ENCODE measurements at places on chromosomes 11 and 22.

DNA sequence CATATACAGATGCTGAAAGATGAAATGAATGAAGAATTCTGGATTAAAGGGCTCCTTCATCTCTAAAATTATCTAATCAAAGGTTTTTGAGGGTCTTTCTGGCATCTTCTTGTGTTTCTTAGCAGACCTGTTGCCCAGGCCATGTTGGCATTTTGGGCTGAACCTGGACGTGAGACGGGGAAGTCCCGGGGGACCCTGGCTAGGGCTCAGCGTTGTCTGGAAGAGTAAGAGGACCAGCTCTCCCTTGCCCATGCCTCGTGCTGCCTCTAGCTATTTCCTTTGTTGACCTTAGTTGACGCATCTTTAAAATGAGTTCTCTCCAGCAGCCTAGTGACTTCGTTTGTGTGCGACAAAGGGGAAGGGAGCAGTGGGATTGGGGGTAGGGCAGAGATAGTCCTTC is 152.2 kb downstream of the ST3GAL4 start:
- no peak for DNase-seq

DNA sequence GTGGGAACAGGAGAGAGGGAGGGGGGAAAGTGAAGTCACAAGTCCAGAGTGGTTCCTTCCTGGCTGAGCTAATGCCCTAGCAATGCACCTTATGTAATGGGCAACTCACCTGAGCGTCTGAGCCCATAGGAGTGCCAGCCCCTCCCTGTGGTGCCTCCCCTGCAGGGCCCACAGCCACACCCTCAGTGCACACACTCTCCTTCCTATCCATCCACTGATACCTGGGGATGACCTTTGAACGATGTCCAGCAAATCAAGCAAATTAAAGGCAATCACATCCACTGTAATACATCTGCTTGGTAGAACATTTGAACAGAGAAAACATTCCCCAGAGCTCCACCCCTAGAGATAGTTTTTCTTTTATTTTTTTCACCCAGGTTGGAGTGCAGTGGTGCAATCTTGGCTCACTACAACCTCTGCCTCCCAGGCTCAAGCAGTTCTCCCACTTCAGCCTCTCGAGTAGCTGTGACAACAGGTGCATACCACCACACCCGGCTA is 19.6 kb upstream of the MICAL2 start:
- no peak for DNase-seq

DNA sequence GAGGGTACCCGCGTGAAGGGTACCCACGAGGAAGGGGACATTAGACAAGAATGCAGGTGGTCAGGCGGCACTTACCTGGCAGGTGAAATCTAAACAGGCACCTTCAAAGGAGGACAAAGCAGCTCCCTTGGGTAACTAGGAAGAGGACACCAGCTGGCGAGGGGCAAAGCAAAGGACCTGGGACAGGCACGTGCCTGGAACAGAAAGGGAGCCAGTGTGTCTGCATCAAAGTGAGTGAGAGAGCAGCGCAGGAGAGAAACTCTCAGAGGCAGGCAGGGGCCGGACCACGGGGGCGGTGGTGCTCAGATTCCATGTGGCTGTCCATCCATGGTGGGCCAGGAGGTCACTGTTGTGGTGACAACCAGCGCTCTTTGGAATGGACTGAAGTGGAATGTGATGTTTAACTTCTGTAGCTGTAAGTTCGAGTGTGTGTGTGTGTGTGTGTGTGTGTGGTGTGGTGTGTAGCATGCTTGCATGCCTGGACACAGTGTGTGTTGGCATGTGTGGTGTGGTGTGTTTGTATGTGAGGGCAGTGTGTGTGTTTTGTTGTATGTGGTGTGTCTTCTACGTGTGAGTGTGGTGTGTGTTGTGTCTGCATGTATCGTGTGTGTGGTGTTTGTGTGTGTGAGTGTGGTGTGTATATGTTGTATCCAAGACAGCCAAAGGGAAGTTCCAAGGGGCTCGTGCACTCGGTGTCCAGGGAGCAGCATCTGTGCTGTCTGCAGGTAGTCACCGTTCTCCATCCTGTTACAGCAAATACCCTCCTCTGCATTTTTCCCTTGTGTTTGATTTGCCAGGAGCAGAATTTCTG is 86.4 kb downstream of the CDKN1C start:
- DNase-seq, result peak; percentile 12

GRCh38 chr11:12618743-12619540 is 55.3 kb upstream of the TEAD1 start:
- DNase-seq, result peak; percentile 34

DNA sequence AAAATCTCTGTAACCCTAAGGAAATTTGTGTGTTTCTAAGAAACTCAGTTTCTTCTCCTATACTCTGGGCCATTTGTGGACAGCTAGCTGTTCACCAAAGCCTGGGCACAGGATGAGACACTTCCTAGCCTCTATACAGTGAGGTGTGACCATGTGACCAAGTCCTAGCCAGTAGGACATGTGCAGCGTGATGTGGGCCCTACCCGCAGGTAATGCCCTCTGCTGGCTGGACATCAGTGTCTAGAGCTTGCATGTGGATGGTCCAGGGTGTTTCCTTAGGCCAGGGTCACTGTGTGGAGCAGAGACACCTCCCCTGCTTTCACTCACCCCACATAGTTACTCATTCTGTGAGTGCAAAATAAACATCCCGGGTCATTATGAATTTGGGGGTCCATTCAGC is 100.5 kb downstream of the LARGE1 start:
- DNase-seq, result no peak

GRCh38 chr11:46063138-46063537 is 58.1 kb downstream of the PHF21A start:
- DNase-seq, result no peak

DNA sequence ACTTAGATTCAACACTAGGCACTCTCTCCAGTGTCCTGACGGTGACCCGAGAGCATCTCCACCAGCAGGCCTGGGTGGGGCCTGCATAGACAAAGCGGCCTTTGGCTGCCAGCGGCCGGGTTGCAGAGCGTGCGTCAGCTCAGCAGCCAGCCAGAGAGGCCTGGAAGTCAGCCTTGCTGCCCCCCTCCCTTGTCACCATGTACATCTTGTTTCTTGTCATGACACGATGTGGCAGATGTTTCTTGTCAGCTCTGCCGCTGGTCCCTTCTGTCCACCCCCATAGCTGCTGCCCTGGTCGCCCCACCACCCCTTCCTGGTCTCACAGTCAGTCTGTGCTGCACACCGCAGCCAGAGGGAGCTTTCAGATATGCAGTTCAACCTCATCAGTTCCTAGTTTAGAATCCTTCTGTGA is 33.1 kb upstream of the CBX7 start:
- DNase-seq, result peak; percentile 72

GRCh38 chr11:85620256-85620655 is 6.9 kb downstream of the DLG2 start:
- no peak for DNase-seq

- DNase-seq, result no peak
Observed at GRCh38 chr11:78327945-78328344, 89.7 kb downstream of the GAB2 start.

DNA sequence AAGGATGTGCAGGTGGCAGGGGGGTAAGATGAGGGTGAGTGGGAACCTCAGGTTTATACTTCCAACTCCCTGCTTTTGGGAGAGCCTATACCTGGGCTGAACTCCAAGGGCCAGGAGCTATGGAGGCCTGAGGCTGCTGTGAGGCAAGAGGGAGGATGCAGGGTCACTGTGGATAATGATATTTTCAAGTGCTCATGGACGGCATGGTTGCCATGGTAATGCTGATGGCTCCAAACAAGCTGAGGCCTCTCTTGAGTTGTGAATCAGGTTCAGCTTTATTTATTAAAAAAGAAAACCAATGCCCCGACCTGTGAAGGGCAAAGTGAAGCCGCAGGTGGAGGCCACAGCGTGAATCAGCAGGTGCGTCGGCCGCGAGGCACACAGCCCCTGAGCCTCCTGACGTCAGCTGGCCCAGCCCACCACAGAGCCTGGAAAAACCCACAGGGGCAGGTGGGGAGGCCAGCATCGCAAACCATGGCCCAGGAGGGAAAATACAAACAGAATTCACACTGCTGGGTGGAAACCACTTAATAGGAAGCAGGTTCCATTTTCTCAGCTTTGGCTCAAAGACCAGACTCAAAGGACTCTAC is 17.4 kb upstream of the CREB3L1 start:
- DNase-seq, result no peak
